ENCODE measurements at places on chromosomes 16 and 17.

- no peak for DNase-seq
Measured at GRCh38 chr17:72342627-72343527, 222.1 kb downstream of the SOX9 start.

- no peak for DNase-seq
Measured at GRCh38 chr17:7215136-7215638, 4.4 kb downstream of the DLG4 start.

- DNase-seq = no peak
Measured at GRCh38 chr17:66676421-66676820, 158.5 kb upstream of the CACNG5 start.

GRCh38 chr17:82553210-82553930, 33.8 kb downstream of the FOXK2 start:
- DNase-seq = no peak

- no peak for DNase-seq
Measured at GRCh38 chr17:50693036-50693682, 14.6 kb downstream of the ANKRD40 start.

DNA sequence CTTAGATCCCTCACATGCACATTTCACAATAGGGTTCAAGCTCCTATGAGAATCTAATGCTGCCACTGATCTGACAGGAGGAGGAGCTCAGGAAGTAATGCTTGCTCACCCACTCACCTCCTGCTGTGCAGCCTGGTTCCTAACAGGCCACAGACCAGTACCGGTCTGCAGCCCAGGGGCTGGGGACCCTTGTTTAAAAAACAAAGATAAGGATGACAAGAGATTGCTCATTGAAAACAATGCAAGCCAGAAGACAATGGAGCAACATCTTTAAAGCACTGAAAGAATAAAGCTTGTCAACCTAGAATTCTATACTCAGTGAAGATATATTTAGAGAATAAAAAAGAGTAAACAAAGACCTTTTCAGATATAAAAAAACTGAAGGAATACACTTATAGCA, 22.8 kb upstream of the FA2H start:
- DNase-seq = no peak

DNA sequence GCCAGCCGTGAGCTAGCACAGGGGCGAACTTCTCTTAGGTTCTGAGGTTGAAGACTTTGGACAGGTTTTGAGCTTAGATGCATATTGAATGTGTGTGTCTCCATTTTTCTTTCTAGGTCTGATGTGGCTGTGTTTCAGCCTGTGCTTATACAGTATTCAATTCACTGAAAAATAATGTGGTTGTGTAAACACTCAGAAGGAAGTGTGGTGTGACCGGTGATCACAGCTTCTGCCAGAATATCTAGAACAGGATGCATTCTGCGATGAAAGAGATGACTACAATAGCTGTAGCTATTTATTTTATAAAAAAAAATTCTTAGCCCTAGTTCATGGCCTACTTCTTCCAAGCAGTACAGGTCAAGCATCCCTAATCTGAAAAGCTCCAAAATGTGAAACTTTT, 64.4 kb downstream of the MAP2K6 start:
- no peak for DNase-seq

DNA sequence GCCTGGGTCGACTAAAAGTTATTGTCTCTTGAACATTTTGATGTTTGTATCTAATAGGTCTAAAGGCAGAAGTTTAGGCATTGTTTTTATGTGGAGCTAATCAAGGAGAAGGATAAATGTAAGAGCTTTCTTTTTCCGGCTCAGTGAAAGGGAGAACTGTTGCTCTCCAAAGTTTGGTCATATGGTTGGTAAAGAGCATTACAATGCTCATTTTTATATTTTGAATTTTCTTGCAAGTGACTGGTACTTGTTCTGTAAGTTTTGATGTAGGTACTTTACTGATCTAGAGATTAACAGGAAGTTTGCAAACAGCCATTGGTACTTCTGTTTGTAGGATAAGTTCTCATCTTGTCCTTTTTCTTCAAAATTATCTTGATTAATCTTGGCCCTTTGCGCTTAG, 30.9 kb upstream of the BCAS3 start:
- DNase-seq = no peak

DNA sequence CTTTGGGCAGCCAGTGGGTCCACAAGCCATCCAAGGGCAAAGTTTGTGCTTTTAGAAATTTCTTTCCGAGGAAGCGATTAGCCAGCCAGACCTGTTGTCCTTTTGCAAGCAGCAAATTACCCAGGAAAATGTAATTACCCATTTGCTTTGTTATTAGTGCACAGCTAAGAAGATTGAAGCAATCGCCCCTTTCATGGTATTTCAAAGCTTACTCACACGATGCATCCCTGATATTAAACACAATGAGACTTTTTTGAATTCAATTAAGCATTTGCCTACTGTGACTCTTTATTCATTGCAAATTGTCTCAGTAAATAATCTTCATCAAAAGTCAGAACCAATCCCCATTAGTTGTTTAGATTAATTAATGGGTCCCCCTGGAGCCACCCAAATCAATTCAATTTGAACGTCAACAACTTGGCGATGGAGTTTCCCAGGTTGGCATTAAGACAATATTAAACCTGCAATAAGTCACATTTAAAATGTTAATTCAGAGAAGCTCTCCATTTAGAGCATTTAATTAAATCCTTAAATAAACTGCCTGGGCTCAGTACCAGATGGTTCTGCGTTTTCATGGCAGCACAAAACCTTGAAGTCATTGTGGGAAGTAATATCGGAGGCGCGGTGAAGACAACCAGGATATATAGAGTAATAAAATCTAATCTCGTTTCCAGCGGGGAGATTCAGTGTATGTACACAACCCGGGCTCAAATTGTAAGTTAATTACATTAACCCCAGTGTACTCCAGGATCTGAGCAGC, 366.2 kb upstream of the TNRC6C start:
- no peak for DNase-seq

- DNase-seq = no peak
Measured at GRCh38 chr16:49970797-49971431, 54.1 kb upstream of the CNEP1R1 start.

GRCh38 chr16:2206420-2206779, 1.1 kb downstream of the MLST8 start:
- DNase-seq = no peak

DNA sequence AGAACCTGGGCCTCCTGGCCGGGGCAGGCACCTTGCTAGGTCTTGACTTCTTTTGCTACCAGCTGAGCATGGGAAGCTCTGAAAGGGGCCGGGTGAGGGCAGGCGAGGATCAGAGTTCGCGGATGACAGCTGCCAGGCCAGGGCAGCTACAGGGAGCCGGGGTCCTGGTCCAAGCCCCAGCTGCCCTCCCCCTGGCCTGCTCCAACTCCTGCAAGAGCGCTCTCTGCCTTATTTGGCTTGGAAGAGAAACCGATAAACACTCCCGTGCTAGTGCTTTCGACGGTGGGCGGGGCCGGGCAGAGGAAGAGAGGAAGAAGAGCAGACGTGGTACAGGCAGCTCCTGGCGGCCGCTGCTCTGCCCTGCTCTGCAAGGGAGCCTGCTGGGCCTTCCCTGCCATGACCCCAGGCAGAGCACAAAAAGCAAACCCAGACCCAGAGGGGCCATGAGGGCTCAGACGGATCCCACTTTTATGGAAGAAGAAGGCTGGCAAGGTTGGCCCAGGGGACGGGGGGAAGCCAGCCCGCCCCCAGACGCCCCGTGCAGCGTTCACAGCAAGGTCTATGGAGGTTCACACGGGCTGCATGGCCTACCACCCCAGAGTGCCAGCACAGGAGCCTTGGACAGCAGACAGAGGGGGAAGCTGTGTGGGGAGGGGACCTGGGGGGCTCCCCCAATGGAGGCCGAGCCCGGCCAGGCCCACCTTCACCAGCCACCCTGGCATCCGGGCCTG, 25.6 kb downstream of the PIEZO1 start:
- no peak for DNase-seq

GRCh38 chr16:86657972-86658371, 79.6 kb downstream of the FOXL1 start:
- no peak for DNase-seq

DNA sequence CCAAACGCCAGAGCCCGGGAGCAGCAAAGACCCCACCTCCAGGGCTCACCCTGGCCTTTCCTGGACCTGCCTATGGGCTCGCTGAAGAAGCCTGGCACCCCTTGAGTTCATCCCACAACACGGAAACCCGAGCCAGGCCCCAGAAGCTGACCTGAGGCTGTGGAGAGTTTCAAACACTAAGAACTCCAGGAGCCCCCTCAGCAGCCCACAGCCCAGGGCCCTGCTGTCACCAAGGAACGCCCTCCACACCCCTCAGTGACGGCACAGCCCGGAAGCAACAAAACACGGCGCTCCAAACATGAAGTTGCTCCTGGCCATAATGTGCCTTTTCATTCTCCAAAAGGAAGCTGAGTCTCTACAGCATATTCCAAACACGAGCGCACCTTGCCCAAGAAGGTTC, 9.2 kb downstream of the SLC38A10 start:
- no peak for DNase-seq

GRCh38 chr17:77288115-77288619, 147.4 kb downstream of the SEC14L1 start:
- no peak for DNase-seq
